Ureter (tissue), 1 donor: ENCODE measurements at places on chromosomes 11 and 22. TPM values are rescaled to one million over a fixed set of nuclear protein-coding genes. Genes with fewer than 3 reads are reported as not detected.

The NXPE1 gene
- total RNA-seq, result not detected

The C22orf15 gene
- total RNA-seq, result 0.18 TPM

DNA sequence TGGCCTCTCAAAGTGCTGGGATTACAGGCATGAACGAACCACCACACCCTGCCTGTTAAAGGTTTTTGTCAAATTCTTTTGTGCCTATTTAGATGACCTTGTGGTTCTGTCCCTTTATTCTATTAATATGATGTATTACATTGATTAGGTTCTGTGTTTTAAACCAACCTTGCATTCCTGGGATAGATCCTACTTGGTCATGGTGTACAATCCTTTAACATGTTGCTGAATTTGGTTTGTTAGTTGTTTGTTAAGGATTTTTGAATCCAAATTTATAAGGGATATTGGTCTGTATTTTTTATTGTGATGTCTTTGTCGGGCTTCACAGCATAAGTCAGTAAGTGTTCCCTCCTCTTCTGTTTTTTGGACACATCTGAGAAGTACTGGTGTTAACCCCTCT, 29.0 kb upstream of the CLDN5 start:
- DNase-seq, result no peak

DNA sequence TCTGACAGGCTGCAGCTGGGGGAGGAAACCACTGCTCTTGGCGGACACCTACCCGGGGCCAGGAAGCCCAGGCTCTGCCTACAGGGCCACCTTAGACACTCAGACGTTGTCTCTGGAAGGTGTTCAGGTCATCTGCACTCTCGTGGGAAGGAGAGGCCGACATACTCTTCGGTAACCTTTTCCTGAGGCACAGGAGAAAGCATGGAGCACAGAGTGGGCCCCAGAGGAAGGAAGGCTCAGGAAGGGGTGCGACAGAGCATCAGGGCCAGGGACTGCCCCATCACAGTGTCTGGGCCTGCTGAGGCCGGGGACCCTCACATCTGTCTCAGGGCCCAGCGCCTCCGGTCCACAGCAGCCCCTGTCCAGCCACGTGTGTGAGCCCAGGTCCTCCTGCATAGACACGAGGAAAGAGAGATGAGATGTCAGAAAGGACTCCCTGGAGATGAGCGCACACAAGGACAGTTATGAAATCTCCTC, 18.2 kb upstream of the TUB start:
- no peak for DNase-seq

The SLC22A12 gene
- total RNA-seq, result not detected

The OR8K5 gene
- total RNA-seq, result not detected

The GAB4 gene
- 0.23 TPM for total RNA-seq

DNA sequence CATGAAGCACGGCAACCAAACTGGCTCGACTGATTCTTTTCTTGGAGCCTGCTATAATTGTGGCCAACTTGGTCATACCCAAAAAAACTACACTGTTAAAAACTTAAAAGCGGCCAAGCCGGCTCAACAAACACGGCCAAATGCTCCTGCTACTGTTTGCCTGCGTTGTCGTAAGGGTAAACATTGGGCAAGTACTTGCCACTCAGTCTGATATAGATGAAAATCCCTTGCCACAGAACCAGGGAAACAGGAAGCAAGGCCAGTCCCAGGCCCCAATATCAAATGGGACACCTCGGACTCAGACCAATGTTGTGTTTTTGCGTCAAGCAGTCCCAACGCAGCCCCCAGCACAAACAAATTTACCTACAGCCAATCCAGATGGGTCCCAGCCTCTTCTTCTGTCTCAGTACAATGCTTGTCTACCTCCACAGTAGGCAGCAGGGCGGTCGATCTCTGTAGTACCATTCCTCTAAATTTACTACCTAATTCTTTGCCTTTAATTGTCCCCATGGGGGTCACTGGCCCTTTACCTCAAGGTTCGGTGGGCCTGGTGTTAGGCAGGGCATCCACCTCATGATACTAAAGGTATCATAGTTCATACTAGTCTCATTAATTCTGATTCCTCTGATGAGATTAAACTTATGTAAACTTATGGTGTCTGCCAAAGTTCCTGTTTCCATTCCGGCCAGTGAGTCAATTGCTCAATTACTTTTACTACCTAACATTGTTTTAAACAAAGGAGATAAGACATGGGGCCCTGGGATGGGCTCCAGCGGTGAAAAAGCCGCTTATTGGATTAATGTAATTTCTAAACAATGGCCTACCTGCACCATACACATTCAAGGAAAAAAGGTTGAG, 3.7 kb upstream of the COMT start:
- no peak for DNase-seq

The TEX12 gene
- 0.68 TPM for total RNA-seq

The UPK2 gene
- total RNA-seq, result 240 TPM

- no peak for DNase-seq
Observed at GRCh38 chr11:92826136-92826535, 143.3 kb upstream of the MTNR1B start.

- DNase-seq, result peak; percentile 57
Observed at GRCh38 chr22:30325065-30325720, 1.5 kb downstream of the TBC1D10A start.

The CHRNA10 gene
- 2.4 TPM for total RNA-seq

DNA sequence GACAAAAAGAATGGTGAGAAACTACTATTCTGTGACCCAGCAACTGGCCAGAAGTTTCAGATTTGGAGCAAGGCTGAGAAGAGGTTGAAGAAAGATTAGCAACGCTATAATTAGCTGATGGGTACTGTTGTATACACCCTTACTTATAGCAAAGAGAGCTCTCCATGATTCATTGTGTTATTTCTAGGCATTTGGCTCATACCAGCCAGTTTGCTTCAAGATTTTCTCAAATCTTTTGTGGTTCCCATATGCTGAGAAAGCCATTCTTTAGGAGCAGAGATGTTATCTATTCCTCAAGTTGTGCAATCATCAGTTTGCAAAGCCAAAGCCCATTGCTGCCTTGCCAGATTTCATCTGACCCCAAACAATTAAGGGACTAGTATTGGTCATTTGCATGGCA, 179.4 kb downstream of the ETS1 start:
- DNase-seq, result no peak

GRCh38 chr11:62974848-62975522, 9.8 kb downstream of the SLC22A6 start:
- DNase-seq, result no peak

The MYO7A gene
- total RNA-seq, result 5.8 TPM

DNA sequence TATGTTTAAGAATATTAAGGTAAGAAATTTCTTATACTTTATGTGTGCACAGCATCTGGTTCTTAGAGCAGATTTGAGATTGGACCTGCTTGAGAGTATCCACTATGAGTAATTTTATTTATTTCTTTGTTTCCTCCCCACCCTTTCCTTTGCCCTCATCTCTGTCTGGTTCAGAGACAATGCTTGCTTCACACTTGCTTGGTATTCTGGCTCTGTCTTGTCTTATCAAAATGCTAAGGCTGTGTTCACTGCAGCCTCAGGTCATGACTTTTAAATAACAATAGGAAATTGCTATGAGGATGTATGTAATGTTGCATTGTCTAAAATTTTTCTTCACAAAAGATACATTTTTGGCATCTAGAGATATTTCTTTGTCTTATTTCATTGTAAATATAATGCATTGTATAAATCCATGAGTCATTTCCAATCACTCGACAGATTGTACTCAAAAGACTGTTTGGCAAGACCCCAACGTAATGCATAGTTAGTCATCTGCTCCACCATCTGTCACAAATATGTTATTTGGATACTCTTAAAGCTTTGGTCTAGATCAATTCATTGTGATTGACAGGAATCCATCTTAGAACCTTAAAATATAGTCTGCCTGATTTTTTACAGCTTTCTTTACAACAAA, 395.7 kb downstream of the AASDHPPT start:
- no peak for DNase-seq

The OR5A1 gene
- total RNA-seq, result not detected

DNA sequence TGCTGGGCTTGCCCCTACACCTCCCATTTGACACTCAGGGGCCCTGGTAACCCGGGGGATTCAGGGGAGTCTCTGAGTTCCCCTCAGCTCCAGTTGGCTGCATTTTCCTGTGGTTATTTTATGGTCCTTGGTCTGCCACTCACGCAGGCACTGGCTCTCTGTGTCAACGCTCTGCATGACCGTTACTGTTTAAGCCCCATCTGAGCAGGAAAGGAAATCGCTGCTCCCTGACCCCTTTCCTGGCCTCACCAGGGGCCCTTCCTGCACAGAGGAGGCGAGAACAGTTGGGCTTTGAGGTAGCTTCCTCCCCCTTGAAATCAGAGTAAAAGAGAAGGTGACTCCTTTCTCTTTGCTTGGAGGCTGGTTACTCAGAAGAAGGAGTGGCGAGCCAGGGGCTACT, 2.4 kb downstream of the C1QTNF4 start:
- DNase-seq, result no peak
